HuH-7.5 (cell line): ENCODE measurements at places on chromosomes 4 and X.

DNA sequence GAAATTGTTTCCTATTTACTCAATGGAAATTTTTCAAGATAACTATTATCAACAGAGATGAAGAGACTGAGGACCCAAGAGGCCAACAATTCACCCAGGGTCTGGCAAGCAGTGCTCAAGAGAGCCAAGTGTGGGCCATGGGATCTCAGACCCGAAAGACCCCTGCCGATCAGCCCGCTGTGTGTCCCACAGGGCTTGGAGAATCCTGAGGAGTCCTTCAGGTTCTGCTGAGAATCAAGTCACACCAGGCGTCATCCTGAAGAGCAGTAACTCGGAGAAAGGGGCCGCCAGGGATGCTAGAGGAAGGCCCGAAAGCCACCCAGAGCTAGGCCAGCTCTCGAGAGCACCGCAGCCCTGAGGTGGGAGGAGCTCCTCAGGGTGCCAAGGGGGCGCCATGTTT lies 48.7 kb downstream of the FGFRL1 start:
- DNase-seq: no peak

GRCh38 chr4:5710065-5710960 lies 688 bp upstream of the EVC start:
- DNase-seq: peak; percentile 29

DNA sequence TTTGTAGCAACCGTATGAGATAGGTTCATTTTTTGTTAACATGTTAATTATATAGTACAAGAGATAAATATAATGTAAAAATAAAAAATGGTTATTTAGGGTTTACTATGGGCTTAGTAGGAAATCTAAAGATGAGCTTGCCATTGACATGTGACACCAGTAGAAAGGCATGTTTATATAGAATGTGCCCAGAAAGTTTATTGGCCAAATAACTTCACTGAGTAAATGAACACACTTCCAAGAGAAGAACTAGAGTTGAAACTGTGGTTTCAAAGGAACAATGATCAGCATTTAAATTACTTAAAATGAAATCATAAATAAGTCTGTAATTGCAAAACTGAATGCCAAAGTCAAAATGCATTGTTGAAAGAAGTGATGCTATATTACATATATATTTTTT lies 503.3 kb downstream of the STPG2 start:
- DNase-seq: no peak

DNA sequence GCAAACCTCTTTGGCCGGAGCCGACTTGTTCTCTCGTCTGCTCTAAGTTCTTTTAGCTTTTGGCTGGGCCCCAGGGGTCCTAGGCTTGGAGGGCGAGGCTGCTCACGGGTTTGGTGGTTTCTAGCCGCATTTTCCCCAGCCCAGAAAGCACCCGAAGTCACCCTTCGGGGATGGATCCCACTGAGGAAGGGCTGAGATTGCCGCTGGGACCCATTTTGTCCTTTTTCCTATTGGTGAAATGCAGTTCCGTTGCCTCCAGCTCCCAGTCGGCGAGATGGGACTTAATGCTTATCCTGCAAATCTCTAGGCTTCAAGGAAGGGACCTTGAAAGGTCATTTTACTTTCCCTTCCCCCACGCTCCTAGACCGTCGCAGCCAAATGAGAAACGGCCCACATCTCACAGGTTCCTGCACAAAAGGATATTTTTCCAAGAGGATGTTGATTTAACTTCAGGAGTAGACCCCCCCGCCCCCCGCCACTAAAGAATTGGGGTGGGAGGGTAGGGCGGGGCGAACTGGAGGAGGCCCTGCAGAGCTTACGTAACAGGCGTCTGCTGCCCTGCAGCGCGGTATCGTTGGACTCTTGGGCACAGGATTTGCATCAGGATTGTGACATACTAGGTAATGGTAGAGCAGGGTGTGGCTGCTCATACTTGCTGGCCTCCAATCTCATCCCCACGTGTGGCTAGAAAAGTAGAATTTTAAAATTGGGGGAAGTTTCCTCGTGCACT lies 564 bp downstream of the PGK1 start:
- DNase-seq: no peak

GRCh38 chrX:153490217-153490930 lies 4.4 kb upstream of the BGN start:
- DNase-seq: no peak

- DNase-seq: no peak
Measured at GRCh38 chr4:122960611-122961000, 38.2 kb upstream of the NUDT6 start.

DNA sequence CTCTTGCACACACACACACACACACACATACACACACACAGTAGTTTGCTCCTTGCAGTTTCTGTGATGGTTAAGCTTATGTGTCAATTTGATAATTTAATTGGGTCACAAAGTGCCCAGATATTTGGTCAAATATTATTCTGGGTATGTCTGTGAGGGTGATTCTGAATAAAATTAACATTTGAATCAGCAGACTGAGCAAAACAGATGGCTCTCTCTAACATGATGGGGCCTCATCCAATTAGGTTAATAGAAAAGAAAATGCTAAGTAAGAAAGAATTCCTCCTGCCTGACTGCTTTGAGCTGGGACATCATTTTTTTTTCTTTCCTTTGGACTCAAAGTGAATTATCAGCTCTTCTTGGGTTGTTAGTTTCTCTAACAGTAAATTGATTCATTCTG lies 191.2 kb upstream of the INTU start:
- DNase-seq: no peak

- DNase-seq: no peak
Measured at GRCh38 chr4:77349364-77349763, 192.4 kb downstream of the CCNG2 start.

- no peak for DNase-seq
Measured at GRCh38 chr4:2572866-2573265, 36.4 kb downstream of the FAM193A start.

DNA sequence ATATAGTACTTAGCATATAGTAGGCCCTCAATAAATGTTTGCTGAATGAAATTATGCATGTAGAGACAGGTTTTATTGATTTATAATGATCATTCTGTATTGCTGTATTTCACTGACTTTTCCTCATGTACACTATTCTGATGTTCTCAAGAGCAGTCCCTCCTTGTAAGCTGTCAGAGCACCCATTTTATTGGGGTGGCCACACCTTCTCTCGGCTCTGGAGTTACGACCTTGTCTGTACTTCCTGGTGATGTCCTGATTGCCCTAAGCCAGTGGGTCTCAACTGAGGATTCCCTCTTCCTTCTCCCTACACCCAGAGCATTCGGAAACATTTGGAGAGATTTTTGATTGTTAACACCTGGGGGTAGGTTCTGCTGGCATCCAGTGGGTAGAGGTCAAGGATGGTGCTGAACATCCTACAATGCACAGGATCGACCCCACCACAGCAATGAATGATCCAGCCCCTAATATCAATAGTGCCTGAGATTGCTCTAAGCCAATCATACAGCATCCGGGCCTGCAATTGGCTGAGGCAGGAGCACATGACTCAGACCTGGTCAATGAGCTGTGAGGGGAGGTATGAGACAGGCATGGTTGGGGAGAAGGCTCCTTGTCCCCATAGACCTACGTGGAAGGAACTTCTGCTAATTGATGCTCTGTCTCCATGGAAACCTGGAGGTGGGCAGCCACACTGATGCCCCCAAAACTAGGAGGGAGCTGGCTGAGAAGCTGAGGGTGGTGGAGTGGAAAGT lies 58.8 kb downstream of the CLDN34 start:
- DNase-seq: no peak
